ENCODE measurements at places on chromosomes 7 and 10.

DNA sequence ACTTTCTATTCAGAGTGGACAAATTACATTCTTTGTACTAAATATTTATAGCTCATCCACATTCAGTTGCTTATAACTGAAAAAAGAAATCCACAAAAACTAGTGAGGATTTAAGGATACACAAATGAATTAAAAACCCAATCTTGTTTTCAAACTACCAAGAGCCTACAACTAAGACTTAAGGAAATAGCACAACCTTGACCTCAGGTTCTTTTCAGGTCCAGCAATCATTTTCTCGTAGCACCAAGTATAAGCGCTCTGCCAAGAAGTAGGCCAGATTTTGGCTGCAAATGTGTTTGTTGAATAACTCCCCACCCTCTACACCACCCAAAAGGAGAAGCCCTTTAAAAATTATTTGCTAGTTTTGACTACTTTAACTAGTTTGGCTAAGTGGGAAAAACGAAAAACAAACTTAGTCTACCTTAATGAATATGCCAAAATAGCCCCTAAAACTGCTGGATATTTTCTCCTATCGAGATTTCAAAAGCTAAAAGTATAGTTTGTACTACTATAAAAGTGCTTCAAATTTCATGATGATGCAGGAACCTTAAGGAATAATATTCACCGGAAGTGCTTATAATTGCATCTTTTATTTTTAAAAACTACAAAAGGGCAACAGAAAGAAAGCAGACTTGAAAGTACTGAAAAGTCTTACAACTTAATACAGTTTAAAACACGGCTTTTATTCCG is 2.7 kb upstream of the KMT2E start:
- DNase-seq = no peak

GRCh38 chr10:119539359-119539825 is 3.1 kb downstream of the RGS10 start:
- DNase-seq = no peak

- no peak for DNase-seq
Observed at GRCh38 chr7:27965650-27966049, 214.9 kb downstream of the JAZF1 start.

DNA sequence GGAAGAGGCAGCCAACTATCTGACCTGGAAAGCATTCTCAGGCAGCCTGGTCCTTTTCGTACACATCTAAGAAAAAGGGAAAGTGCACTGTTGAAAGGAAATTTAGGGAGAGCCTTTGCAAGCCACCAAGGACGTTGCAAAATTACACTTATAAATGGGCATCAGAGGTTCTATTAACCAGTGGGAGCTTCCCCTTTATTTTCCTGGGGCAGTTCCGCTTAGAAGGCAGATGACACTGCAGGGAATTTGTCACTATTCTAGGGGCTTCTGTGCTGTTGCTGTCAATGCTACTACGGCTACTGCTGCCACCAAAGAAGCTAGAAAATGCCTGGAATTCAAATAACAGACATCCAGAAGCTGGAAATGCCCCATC is 79.6 kb upstream of the AUTS2 start:
- no peak for DNase-seq

- no peak for DNase-seq
Observed at GRCh38 chr10:133455196-133455595, 1.5 kb downstream of the SCART1 start.

- no peak for DNase-seq
Observed at GRCh38 chr7:12139416-12139815, 71.7 kb upstream of the TMEM106B start.

- no peak for DNase-seq
Observed at GRCh38 chr10:130226012-130226411, 89.8 kb downstream of the GLRX3 start.

DNA sequence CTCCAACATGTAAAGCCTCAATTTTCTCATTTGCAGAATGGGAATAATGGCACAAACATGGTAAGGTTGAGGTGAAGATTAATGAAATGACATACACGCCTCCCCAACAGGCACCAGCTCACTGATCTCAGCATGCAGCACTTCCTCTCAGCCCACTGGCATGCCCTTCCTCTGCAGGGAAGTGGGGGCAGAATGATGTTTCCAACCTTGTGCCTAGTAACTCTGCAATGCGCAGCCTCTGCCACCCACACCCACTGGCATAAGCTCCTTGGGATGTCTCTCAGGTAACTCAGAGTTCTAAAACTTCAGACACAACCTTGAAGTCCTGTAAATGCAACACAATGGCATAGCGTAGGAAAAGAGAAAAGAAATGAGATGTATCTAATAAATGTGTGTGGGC is 540.7 kb downstream of the HTR7 start:
- no peak for DNase-seq

DNA sequence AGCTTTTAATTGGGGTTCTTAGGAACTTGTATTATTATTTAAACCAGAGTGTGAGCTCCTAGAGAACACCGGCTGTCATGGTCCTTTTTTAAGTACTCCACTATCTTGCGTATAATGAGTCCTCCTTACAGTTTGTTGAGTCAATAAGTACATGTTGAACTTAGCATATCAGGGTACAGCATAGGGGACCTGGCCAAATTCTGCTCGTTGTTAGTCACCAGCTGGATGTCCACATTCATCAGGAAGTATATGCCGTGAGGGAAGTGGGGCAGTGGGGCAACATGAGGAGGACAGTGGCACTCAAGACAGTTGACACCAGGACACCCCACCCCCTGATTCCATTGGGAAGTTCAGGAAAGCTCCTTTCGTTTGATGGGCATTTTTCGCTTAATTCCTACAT is 16.6 kb downstream of the RPP30 start:
- no peak for DNase-seq

DNA sequence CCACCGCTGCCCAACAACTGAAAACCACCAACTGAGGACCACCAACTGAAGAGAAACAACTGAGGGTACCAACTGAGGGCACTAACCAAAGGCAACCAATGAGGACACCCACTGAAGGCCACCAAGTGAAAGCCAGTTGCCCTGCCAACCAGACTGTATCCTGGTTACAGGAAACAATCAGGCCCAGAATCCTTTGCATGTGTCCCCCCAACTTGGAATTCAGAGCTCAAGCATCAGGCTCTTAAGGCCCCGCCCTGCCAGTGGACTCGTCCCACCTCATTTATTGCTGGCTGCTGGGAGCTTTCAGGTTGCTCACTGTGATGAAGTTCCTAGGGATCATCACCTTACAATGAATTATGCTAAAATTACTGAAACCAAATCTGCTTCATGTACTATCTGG is 76.6 kb upstream of the ABI1 start:
- DNase-seq = no peak
